Stimulated activated CD8-positive, alpha-beta memory T cell treated with anti-CD3 and anti-CD28 coated beads, Interleukin-15, amount 100 ng/mL, for 1 hour (primary cell): ENCODE measurements at places on chromosomes 11 and 22.

DNA sequence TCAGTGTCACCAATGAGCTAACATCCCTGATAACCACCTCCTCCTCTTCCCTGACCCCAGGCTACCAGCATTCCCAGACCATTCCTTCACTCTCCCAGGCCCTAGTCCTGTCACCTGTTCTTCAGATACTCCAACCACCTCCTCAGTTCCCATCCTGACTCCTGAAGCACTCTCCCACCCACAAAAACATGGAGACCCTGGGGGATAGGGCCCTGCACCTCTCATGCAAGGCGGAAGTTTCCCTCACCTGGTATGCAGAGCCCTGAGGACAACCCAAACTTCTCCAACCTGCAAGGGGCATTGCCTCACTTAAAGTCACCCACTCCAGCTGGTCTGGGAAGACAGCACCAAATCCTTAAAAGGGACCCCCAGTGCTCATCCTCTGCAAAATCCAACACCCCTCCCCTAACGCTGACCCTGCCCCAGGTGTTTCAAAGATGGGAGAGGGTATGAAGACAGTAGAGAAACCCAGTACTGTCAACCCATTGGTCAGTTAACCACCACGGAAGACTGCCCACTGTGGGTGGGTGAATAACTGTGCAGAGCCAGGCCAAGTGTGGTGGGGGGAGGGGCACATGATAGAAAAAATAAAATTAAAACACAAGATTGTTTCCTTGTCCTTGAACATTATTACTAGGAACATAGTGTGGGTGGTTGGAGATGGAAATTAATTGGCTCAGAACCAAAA is 1.4 kb downstream of the TNKS1BP1 start:
- DNase-seq = no peak

- peak; percentile 53 for DNase-seq
These were observed 1.1 kb upstream of the CD248 start for GRCh38 chr11:66317723-66318599.

DNA sequence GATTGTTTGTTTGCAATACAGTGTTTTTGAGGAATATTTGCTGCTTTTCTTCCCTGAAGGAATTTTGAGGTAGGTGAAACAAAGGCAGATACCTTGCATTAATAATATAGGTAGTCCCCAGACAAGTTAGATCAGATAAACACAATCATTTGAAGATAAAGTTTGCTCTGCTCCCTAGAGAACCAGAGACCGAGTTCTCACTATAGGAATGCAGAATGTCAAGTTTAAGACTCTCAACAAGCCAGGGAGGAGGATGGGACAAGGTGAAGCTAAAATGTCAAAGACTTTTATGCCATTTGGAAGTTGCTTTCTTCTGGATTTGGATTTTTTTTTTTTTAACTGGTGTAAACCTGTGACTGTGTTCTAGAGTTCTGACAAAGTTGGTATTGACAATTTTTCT is 364.7 kb downstream of the TTC28 start:
- no peak for DNase-seq

- no peak for DNase-seq
These were observed 50.5 kb upstream of the SHANK2 start for GRCh38 chr11:71302911-71303310.

DNA sequence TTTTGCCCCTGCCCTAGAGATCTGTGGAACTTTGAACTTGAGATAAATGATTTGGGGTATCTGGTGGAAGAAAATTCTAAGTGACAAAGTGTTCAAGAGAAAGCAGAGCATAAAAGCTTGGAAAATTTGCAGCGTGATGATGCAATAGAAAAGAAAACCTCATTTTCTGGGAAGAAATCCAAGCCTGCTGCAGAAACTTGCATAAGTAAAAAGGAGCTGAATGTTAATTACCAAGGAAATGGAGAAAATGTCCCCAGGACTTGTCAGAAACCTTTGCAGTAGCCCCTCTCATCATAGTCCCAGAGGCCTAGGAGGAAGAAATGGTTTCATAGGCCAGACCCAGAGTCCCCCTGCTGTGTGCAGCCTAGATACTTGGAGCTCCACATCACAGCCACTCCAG is 686.9 kb downstream of the FAM181B start:
- DNase-seq = no peak

DNA sequence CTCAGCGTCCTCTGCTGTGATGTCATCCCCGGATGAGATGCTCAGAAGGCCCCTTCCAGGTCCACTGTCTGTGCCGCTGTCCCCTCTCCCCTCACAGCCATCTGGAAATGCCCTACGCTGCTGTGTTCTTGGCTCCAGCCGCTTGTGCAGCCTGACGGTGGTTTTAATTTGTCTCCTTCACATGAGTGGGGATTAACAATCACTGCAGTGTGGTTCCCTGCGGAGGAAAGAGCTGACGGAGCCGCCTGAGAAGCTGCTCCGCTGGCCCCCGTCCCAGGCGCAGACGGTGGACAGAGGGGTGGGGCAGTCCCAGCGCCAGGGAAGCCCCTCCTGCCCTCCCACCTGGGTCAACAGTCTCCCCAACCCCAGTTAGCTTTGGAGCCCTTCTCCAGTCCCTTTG is 67.5 kb upstream of the PHF21B start:
- no peak for DNase-seq
